ENCODE measurements at places on chromosomes 12 and 14. TPM values are rescaled to one million over a fixed set of nuclear protein-coding genes. Genes with fewer than 3 reads are reported as not detected.

DNA sequence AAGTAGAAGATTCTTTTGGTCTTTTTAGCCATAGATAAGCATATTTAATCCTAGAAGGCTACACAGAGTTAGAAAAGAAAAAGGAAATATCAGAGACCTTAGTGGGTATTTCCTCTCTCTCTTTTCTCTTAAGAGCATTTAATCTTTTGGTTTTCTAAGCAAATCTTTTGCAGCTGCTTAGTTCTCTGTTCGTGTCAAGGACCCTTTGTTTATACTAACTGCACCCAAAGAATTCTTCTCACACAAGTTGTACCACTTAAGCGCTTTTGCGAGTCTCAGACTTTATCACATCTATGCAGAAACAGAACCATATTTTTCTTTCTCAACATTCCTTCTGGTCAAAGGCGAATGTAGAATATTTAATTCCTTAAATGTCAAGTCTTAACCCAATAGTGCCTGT lies 17.9 kb upstream of the NID2 start:
- no peak for DNase-seq

GRCh38 chr12:40742041-40742440 lies 49.8 kb downstream of the CNTN1 start:
- no peak for DNase-seq

DNA sequence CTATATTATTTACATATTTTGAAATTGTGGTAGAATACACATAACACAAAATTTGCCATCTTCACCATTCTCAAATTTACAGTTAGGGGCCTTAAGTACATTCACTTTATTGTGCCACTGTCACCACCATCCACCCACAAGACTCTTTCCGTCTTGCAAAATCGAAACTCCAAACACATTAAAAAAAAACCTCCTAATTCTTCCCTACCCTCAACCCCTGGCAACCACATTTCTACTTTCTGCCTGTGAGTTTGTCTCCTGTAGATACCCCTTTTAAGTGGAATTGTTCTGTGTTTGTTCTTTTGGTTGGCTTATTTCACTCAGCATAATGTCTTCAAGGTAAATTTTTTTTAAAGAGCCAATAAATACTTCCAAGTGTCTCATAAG lies 31.6 kb upstream of the AMIGO2 start:
- no peak for DNase-seq

Gene CEBPE
- total RNA-seq = 0.44 TPM

Gene STXBP6
- 1.2 TPM for total RNA-seq

Gene TRIAP1
- total RNA-seq = 35.2 TPM

- no peak for DNase-seq
Measured at GRCh38 chr12:59119676-59120075, 199.4 kb upstream of the LRIG3 start.

DNA sequence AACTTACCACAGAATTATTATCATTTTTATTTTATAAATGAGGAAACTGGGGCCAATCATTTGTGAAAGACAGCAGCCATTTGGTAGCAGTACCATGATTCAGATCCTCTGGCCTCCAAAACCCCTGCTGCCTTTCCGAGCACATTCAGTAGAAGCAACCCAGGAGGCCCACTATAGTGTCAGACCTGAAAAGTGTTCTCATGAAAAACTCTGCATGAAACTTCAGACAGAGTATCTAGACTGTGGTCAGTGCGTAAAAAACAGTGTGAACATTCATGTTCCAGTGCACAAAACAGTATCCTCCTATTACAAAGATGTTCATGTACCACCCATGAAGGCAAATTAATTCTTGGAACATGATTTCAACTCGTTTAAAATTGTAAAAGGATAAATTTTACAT lies 112.0 kb downstream of the EPS8 start:
- DNase-seq = peak; percentile 6

DNA sequence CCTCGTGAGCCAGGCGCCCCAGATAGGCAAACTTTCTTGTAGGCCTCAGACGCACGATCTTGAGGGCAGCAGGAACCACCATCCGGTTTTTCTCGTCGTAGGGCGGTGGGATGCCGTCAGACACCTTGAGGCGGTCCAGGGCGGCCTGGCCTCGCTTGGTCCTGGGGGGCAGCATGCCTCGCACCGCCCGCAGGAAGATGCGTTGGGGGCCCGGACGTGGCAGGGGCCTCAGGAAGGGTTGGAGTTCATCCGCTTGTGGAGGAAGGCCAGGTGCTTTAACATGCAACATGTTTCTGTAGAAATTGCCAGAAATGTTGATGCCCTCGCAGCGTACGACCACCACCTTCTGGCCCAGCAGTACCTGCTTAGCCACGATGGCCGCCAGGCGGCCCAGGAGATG lies 5.5 kb upstream of the TSPAN9 start:
- no peak for DNase-seq

Gene GUCY2C
- 2.5 TPM for total RNA-seq

DNA sequence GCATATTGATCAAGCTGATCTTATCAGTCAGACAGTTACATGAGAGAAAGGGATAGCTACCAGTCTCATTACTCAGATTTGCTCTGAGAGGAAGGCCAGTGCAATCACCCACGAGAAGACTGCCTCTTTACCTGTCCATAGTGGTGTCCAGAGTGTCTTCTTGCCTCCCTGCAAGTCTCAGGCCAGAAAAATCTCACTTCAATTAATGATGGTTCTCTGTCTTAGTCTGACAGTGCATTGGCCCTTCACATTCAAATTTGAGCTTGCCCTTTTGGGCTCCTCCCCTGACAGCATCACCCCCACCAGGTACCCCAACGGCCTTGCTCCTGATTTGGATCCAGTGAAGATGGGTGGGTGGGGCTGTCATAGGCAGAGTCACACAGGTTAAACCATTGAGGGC lies at the start of gene AICDA:
Gene AICDA, minus strand, starts transcription at position 231 of the 400 bp plus-strand sequence. Its CDS starts 92 bp downstream, at position 139.
- DNase-seq = no peak

- no peak for DNase-seq
Measured at GRCh38 chr12:113443030-113443539, 20.9 kb downstream of the SDSL start.

Gene MYH6
- 0.03 TPM for total RNA-seq

GRCh38 chr14:93018366-93018765 lies 95.4 kb downstream of the CHGA start:
- DNase-seq = no peak

- DNase-seq = no peak
Measured at GRCh38 chr14:83870546-83871270, 1659.2 kb upstream of the FLRT2 start.

Gene TUBA1C
- total RNA-seq = 1,698 TPM

DNA sequence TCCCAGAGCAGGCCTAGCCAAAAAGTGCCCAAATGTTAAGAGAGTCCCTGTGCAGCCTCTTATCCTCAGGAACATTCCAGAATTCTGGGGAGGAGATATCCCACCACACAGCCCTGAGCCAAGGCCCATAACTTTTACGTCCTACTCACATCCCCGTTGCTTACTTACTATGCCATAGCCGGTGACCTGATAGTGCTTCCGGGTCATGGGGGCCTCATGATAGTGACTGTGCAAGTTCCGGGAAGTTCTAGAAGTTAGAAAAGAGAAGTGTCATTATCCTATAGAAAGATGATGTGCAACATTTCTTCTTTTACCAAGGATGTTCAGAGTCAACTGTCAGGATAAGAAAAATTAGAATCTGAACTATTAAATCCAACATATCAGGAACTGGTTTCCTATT lies 15.6 kb upstream of the NGB start:
- no peak for DNase-seq

Gene KRT85
- total RNA-seq = not detected

GRCh38 chr14:68730811-68731425 lies 61.9 kb downstream of the ZFP36L1 start:
- DNase-seq = peak; percentile 84

Gene PMCH
- not detected for total RNA-seq

Gene CIT
- total RNA-seq = 27.7 TPM

DNA sequence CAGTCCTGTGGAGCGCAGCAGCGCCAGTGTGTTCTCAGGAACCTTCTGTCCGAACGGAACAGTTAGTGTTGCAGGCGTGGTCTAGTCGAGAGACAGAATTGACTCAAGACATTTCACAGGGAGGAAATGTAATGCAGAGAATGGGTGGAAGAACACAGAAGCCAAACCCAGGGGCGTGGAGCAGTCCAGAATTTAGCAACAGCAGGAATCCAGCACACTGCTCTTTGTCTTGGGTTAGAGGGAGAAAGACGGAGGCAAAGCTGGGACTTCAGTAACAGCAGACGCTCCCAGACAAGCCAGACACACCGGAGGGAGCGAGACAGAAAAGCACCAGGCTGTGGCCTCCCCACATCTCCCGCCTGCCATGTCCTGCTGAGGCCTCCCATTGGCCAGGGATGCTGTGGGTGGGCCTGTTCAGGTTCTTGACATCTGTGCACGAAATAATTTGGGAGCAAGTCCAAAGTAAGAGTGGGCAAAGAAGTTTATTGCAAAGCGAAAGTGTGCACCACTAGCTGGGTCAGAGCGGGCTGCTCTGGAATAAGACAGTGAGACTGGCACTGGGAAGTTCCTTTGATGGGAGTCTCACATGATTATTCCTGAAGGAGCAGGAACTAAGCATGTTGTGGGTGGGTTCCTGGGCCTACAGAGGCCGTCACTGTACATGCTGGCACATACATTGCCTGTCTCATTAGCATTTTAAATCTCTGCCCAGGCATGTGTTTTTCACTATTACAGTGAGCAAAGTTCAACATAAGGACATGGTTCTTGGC lies 339.3 kb upstream of the SFSWAP start:
- no peak for DNase-seq

DNA sequence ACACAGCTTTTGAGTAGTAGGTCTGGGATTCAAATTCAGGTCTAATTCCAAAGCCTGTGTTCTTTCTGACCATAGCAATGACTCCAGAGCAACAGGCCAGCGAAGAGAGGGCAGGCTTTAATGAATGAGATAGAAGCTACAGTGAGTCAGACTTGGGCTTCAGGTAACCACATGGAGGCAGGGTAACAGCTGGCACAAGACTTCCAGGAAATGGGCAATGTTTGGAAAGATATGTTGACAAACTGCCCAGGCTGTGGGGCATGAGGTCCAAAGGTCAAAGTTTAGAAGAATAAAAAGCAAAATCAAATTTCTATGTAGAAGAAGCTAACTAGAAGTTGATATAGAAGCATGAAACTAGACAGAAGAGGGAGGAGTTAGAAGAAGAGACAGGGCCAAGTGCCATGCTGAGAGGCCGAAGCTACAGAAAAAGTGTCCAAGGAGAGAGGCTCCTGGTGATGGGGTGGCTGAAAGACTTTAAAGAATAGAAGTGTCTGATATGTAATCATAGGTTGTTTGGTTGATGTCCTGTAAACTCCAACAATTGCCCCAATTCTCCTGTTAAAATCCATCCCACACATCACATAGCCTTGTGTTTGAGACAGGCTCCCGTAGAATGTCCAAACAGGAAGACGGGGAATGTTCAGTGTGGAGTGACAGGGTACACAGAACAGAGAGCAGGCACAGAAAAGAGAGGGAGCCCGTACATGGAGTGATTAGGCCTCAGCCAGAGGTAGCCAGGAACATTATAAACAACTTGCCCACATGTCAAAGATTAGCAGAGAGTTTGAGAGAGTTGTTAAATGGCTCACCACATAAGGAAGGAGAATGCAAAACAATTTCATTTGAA lies 384.7 kb downstream of the CCDC91 start:
- no peak for DNase-seq

Gene KRT79
- not detected for total RNA-seq

- peak; percentile 58 for DNase-seq
Measured at GRCh38 chr12:113310489-113310888, 24.4 kb downstream of the SLC8B1 start.

DNA sequence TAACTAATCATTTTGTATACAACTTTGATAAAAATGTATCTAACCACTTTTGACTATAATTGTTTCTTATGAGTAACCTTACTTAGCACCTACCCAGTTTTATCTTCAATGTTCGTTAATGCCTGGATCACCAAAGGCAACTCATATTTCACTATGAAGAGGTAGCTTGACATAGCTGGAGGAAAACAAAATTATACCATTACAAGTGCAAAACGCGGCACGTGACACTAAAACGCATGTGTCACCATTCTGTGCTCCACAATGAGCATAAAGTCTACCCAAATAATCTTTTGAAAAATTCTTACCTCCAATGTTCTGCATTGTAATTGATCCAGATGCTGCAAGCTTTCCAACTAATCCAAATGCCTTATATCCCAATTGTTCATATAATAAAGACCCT lies 5.8 kb downstream of the SLC38A2 start:
- no peak for DNase-seq

DNA sequence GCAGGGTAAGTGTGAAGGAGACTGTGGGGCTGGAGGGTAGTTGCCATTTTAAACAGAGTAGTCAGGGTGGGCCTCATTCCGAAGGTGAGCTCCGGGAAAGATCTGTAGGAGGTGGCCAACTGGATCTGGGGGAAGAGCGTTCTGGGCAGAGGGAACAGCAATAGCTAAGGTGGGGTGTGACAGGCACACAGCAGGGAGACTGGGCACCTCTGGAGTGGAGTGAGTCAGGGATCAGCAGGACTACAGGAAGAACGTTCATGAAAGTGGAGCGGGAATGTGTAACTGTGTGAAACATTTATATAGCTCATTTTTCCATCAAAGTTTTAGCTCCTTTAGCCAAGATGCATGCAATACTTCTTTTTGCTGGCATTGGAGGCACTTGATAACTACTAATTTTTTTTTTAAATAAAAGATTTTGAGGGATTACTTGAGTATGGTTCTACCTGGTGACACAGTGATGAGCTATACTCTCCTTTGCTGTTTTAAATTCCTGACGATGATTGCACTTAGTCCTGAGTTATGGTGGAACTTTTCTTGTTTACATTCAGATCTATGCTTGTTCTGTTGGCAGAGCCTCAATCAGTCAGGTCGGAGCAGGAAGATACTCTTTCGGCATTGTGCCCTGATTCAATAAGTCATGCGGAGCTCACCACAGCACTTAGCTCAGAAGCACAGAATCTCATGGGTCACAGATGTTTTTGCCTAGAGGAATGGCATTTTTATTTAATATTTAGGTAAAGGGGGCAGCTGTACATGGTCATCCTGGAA lies 106.4 kb downstream of the WIF1 start:
- DNase-seq = no peak

Gene GPR84
- total RNA-seq = not detected

- no peak for DNase-seq
Measured at GRCh38 chr14:104756477-104757237, 3.7 kb downstream of the SIVA1 start.

DNA sequence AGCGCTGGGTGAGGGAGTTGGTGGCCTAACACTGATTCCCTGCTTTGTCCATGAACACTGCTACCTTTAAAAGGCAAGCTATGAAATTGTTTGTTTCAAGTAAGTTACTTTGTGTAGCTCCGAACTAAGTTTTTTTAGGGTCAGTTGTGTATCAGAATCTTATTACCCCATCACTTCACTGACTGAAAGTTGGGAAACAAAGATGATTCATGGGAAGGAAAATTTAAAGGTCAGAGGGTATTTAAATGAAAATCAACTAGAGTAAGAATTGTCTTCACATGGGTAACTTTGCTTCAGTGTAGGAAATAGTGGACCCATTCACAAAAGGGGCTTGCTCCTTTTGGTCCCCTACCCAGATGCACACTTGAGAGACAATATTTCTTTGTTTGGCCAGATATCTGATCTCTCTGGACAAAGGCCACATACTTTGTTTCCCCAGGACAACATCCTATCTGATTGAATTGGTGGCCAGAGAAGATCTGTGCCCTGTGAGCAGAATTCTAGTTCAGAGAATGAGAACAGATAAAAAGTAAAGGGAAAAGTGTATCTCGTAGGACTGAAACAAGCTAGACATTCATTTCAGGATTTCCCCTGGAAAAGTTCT lies 53.5 kb downstream of the RAB35 start:
- no peak for DNase-seq

GRCh38 chr12:95962222-95962621 lies 19.1 kb downstream of the AMDHD1 start:
- no peak for DNase-seq

GRCh38 chr12:22117563-22118237 lies 71.7 kb downstream of the CMAS start:
- DNase-seq = no peak

- peak; percentile 49 for DNase-seq
Measured at GRCh38 chr12:118377021-118377883, 897 bp downstream of the SUDS3 start.

All from H7 (cell line).